ENCODE measurements at places on chromosomes 5 and 9.

DNA sequence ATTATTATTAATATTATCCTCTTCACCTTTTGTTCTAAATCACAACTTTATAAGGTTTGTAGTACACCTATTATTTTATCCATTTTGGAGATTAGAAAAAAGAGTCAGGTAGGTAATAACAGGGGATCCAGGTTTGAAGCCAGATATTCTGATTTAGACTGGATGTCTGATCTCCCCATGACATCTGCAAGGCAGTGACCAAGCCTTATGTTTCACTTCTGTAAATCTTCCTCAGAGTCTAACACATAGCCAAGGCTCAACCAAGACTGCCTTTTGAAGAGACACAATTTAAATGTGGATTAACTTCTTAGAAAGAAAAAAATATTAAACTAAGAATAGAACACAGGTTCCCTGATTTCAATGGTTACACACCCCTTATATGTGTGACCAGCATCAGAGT, 44.2 kb downstream of the CETN3 start:
- DNase-seq = no peak

- no peak for DNase-seq
Measured at GRCh38 chr9:966870-967269, 9.6 kb upstream of the DMRT3 start.

DNA sequence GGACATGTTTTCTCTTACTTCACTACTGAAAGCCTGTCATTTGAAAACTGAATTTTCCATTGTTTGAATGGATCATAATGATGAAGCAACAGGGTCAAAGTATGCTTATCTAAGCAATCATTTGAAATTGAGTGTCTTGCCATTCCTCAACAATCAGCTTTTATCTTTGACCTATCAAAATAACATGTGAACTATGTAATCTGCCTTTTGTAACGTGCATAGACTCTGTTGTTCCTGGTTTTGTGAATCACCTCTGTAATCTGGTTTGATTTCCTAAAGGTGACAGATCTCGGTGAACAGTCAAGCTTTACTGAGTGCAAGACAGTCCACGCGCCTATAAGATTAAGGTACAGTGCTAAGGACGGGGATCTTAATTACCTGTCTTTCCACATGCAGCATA, 3.3 kb downstream of the MEF2C start:
- no peak for DNase-seq

- peak; percentile 69 for DNase-seq
Measured at GRCh38 chr5:96198356-96199058, 234.5 kb downstream of the PCSK1 start.

GRCh38 chr5:36312953-36313672, 11.4 kb upstream of the RANBP3L start:
- DNase-seq = no peak

GRCh38 chr5:170357955-170358444, 31.2 kb downstream of the KCNMB1 start:
- DNase-seq = no peak

- DNase-seq = peak; percentile 89
Measured at GRCh38 chr5:10355071-10355889, 1.8 kb downstream of the MARCHF6 start.

DNA sequence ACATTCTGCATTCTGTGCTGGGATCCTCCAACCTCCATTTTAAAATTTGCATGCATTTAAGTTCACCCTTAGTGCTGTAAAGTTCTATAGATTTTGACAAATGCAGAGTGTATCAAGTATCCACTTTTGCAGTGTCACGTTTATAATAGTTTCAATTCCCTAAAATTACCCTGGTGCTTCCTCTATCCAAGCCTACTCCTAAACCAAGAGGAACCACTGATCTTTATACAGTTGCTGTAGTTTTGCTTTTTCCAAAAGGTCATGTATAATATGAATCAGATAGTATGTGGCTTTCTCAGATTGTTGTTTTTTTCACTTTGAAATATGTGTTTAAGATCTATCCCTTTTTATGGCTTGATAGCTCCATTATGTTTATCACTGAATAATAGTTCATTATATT, 468.4 kb upstream of the CDH6 start:
- no peak for DNase-seq

GRCh38 chr5:159040181-159040580, 59.5 kb downstream of the EBF1 start:
- DNase-seq = no peak

GRCh38 chr9:112817860-112818203, 67.3 kb downstream of the SNX30 start:
- DNase-seq = no peak

GRCh38 chr5:17186256-17186655, 31.2 kb upstream of the BASP1 start:
- DNase-seq = peak; percentile 32

DNA sequence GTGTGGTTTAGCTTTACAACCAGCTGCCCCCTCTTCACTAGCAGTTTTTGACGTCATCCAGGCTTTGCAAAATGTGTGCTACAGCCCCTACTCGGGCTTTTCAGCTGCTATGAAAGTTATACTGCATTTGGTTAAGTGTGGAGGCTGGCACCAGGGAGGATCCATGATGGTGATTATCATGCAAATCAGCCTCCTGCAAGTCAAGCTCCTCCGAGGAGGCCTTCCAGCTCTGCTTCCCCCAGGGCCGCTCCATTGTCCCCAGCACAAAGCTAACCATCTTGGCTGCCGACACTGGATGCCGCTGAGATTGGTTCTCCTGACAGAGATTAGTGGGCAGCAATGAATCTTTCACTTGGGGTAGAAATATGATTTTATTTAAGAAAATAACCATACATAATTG, 159.6 kb downstream of the NR2F1-AS1 start:
- DNase-seq = no peak

GRCh38 chr9:90007516-90008440, 403.0 kb downstream of the GADD45G start:
- peak; percentile 62 for DNase-seq

- peak; percentile 24 for DNase-seq
Measured at GRCh38 chr9:35774907-35775635, 16.3 kb upstream of the NPR2 start.

GRCh38 chr9:131441441-131441840, 47.6 kb downstream of the PRRC2B start:
- no peak for DNase-seq

Measured in EH (cell line).